ENCODE measurements at places on chromosomes 4 and X. TPM values are rescaled to one million over a fixed set of nuclear protein-coding genes. Genes with fewer than 3 reads are reported as not detected.

DNA sequence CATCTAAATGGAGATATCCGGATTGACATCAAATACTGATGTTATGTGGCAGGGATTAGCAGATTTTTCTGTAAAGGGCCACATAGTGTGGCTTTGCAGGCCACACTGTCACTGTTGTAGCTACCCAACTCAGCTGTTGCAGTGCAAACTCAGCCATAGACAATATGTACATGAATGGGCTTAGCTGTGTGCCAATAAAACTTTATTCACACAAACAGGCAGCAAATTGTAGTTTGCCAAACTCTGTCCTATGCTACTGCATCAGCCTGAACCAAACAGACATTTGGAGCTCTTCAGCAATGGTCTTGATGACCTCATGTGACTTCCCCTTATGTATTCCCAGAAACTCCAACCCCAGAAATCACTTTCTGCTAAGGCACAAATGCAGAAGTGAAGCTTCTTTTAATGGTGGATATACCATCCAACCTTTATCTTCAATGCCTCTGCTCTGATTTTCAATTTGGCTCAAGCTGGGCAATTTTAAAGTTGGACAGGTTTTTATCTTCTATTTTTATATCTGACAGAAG is 18.4 kb upstream of the TRPC5OS start:
- H3K4me1 ChIP-seq, result no peaks in the 10 kb centered on the region
- no peak overlapping the region for H3K27ac ChIP-seq
- no peaks in the 10 kb centered on the region for H3K27me3 ChIP-seq
- no peaks in the 10 kb centered on the region for H3K36me3 ChIP-seq

- H3K36me3 ChIP-seq, result peaks cover 2% of the 10 kb centered on the region
- no peaks in the 10 kb centered on the region for H3K27me3 ChIP-seq
- no peak overlapping the region for H3K27ac ChIP-seq
- DNase-seq, result no peak
Observed at GRCh38 chrX:153361781-153362397, 27.9 kb downstream of the ZNF275 start.

DNA sequence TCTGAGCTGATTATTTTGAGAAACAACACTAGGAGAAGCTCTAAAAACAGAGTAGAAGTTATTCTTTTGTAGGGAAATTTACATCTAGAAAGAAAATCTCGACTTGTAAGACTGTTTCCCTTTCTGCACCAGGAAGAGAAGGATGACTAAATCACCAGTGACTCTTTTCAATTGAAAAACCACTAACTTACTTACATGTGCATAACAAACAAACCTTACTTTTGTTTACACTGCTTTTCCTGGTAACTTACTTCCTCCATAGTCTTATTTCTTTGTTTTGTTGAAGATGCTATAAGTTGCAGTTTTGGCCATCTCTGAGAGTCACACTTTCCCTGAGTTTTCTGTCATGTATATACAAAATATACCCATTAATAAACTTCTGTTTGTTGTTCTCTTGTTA is 293.6 kb upstream of the FAT4 start:
- H3K36me3 ChIP-seq, result no peaks in the 10 kb centered on the region
- H3K27me3 ChIP-seq, result no peaks in the 10 kb centered on the region
- H3K4me3 ChIP-seq, result no peak overlapping the region
- no peaks in the 10 kb centered on the region for H3K4me1 ChIP-seq
- DNase-seq, result no peak

GRCh38 chrX:13939741-13940597 is 89.7 kb downstream of the GEMIN8 start:
- no peaks in the 10 kb centered on the region for H3K36me3 ChIP-seq
- H3K4me1 ChIP-seq, result peaks cover 5% of the 10 kb centered on the region
- no peak for DNase-seq
- H3K27me3 ChIP-seq, result peaks cover 14% of the 10 kb centered on the region
- no peak overlapping the region for H3K4me3 ChIP-seq
- no peak overlapping the region for H3K27ac ChIP-seq

DNA sequence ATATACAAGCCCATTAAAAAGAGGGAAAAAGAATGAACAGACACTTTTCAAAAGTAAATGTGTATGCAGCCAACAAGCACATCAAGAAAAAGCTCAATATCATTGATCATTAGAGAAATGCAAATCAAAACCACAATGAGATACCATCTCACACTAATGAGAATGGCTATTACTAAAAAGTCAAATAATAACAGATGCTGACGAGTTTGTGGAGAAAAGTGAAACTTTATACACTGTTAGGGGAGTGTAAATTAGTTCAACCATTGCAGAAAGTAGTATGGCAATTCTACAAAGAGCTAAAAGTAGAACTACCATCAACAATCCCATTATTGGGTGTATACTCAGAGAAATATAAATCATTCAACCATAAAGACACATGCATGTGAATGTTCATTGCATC is 203.0 kb downstream of the ARAP2 start:
- H3K27me3 ChIP-seq, result no peaks in the 10 kb centered on the region
- no peak overlapping the region for H3K27ac ChIP-seq
- DNase-seq, result no peak
- no peaks in the 10 kb centered on the region for H3K4me1 ChIP-seq

- DNase-seq, result peak; percentile 65
- H3K4me3 ChIP-seq, result peak within 1 kb of the TSS; percentile 91
- H3K27ac ChIP-seq, result peak within 1 kb of the TSS; percentile 73
- H3K4me1 ChIP-seq, result peaks cover 20% of the 10 kb centered on the region
- H3K27me3 ChIP-seq, result no peaks in the 10 kb centered on the region
Observed at GRCh38 chrX:3713225-3713936, at the start of gene PRKX. TSS of gene PRKX (minus strand) at chrX:3713649. CDS start at chrX:3713253, 396 bp downstream.

TRIM75 gene
- not detected for total RNA-seq

GAK gene
- total RNA-seq, result 172 TPM

RGN gene
- 0.24 TPM for total RNA-seq

Data from activated B cell treated with CpG ODN at 0.5 μM for 24 hours (primary cell).